ENCODE measurements at places on chromosomes 1 and 21.

- DNase-seq, result no peak
Measured at GRCh38 chr1:229434005-229434640, at the start of gene ACTA1. Gene ACTA1, minus strand, starts transcription at chr1:229434094. Its CDS starts 979 bp downstream, at chr1:229433115.

- DNase-seq, result peak; percentile 76
Measured at GRCh38 chr1:2044510-2045319, 5.5 kb upstream of the PRKCZ start.

GRCh38 chr1:158078569-158079080 is 85.2 kb downstream of the KIRREL1 start:
- no peak for DNase-seq

- no peak for DNase-seq
Measured at GRCh38 chr1:35555212-35555584, 2.0 kb downstream of the KIAA0319L start.

GRCh38 chr1:41981796-41982195 is 63.1 kb upstream of the HIVEP3 start:
- no peak for DNase-seq

- DNase-seq, result no peak
Measured at GRCh38 chr1:156162430-156163037, 9.1 kb downstream of the SEMA4A start.

GRCh38 chr1:116361648-116362047 is 11.4 kb upstream of the ATP1A1 start:
- DNase-seq, result no peak

DNA sequence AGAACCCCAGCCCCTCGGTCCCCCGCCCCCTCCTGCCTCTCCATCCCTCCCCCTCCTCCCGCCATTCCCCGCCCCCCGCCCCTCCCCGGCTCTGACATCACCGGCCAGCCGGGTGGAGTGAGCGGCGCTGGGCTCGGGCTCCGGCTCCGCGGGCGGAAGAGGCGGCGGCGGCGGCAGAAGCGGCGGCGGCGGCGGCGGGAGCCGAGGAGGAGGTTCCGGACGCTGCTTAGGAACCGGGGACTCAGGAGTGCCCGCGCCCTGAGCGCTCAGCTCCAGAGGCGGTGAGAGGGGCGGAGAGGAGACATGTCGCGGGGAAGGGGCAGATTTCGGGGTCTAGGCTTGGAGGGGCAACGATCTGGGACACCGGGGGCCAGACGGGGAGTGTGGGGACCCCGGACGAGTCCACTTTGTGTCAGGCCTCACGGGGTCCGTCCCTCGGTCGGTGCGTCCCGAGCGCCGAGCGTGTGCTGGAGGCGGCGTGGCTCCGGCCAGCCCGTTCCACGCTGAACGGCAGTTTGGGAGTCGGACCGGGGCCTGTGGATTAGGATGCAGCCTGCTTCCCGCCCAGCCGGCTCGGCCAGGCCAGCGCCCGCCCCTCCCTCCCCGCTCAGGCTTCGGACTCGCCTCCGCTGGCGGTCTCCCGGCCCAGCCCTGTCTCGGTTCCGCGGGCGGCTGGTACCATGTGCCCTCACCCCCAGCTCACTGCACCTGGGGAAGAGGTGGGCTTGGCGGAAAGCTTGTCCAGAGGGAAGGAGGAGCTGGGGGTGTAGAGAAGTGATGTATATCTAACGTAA is at the start of gene PEA15:
Gene PEA15 (plus strand): TSS at position 143 of the 794 bp plus-strand sequence. CDS start 6,161 bp downstream, outside the sequence.
- peak; percentile 63 for DNase-seq

- no peak for DNase-seq
Measured at GRCh38 chr1:227937031-227937837, 10.5 kb downstream of the WNT9A start.

Data from activated CD4-positive, alpha-beta T cell treated with anti-CD3 and anti-CD28 coated beads, Interleukin-2, amount 50 U/mL, for 24 hours (primary cell).